ENCODE measurements at places on chromosomes 16 and 17.

GRCh38 chr16:65278874-65279273, 157.0 kb upstream of the CDH11 start:
- no peak for DNase-seq

DNA sequence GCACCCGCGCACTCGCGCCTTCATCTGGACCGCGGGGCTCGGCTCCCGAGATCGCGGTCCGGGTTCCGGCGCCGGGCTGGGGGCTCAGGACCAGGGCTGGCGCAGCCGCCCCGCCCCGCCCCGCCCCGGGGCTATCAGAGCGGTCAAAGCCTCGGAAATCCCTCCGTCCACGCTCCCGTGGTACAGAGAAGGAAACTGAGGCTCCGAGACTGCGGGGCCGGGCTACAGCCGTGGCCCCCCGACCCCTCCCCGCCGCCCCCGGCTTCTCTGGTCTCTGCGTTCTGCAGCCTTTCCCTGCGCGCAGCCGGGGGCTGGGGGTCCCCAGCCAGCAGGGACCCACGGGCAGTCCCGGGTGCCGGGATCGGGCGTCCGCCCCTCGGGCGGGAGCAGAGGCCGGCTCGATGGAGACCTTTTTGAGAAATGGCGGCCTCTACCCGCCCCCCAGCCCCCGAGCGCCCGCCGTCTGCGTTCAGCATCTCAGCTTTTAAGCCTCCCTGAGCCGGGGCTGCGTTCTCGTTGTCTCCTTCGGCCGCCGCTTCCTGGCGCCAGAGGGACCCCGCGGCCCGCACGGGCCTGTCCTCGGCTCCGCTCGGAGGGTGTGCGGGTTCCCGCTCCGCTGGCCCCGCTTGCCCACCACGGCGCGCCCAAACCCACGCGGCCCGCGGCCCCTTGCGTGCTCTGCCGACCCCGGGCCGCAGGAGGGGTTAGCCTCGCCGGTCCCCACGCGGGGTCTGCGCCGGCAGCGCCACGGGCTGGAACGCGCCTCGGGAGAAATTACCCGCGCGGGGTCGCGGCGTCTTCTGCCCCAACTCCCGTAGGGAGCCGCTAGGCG, 1.5 kb upstream of the NPTX1 start:
- no peak for DNase-seq

GRCh38 chr16:73831220-73831619, 465.4 kb upstream of the PSMD7 start:
- no peak for DNase-seq

DNA sequence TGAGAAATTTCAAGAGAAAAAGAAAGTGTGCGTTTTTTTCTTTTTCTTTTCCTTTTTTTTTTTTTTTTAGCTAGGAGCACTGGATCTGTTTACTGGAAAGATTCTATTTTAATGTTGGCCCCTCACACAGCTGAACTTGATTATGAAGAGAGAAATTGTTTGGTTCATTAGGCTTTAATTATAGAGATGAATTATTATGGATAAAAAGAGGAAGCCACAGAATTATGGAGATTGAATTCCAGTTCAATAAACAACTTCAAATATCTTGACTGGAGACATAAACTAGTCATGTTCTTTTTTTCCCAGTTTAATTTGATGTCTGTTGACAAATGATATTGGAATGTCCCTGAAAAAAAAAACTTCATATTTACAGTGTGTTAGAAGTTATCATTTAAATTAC, 152.0 kb upstream of the HS3ST3A1 start:
- DNase-seq = no peak

DNA sequence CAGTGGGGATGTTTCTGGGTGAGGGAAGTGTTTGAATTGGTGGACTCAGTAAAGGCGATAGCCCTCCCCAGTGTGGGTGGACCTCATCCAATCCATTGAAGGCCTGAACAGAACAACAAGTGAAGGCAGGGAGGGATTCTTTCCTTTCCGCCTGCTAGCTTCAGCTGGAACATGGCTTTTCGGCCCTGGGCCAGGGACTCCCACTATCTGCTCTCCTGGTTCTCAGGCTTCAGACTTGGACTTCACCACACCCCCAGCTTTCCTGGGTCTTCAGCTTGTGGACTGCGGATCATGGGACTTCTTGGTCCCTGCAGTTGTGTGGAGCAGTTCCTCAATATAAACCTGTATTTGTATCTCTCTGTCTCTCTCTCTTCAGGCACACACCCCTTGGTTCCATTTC, 77.9 kb downstream of the SNX29 start:
- no peak for DNase-seq

- DNase-seq = no peak
Measured at GRCh38 chr17:17780922-17781590, 55.7 kb downstream of the SREBF1 start.

- no peak for DNase-seq
Measured at GRCh38 chr17:79332011-79332554, 257.5 kb downstream of the ENGASE start.

- DNase-seq = no peak
Measured at GRCh38 chr17:50018909-50019308, 23.9 kb upstream of the DLX3 start.

- no peak for DNase-seq
Measured at GRCh38 chr16:4217204-4218131, 24.4 kb downstream of the SRL start.

GRCh38 chr17:8673612-8674011, 43.1 kb upstream of the MYH10 start:
- DNase-seq = no peak

DNA sequence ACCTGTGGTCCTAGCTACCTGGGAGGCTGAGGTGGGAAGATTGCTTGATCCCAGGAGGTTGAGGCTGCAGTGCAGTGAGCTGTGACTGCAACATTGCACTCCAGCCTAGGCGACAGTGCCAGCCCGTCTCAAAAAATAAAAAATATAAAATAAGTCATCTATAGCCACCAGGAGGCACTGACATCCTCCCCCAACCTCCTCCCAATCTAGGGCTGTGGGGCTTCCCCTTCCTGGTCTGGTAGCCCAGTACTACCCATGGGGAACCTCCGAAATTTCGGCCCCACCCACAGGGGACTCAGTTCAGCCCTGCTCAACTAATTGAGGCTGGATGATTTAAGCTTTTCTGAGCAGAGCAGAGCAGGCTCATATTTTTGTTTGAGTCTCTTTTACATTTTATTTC, 3.2 kb downstream of the ZSCAN10 start:
- DNase-seq = no peak

DNA sequence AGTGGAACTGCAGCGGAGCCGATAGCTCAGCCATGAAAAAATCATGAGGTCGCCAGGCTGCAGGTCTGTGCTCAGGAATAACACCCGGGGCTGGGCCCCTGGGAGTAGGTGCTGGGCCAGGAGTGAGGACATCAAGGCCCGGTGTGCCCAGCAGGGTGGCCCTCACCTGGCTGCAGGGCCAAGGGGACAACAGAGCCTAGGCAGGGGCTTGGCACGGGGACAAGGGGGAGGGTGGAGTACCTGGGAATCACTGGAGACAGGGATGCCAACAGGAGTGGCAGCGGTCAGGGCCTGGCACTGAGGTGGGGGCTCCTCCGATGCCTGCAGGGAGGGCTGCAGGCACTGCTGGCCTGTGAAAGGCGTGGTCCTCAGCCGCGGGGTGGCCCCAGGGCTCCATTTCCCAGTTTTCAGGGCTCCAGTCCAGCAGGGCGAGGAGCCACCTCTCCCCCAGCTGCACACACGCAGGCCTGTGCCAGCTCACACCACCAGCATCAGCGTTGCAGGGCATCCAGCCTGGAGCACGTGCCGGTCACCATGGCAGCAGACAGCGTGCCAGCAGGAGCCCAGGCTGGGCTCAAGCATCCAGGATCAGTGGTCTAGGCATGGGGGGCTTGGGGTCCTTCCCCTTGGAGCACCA, 4.7 kb upstream of the FSCN2 start:
- DNase-seq = no peak
